ENCODE measurements at places on chromosomes 6 and 20.
A peak's percentile ranks its signal among the peaks of the same experiment; 100 is the strongest.

DNA sequence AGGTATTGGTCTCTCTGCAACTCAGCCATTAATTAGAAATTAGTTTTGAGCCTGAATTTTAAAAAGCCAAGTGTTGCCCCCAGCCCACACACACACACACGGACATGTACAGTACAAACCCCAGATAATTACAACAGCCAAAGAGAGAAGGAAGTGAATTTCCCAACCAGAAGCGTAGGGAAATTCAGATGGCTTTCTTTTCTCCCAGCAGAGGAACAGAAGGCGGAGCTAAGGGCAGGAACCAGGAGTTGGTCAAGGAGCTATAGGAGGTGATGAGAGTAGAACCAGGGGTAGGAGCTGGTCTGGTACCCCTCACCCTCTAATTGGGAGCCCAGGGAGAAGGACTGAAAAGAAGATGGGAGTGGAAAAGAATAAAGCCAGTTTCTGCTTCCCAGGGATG lies 3.9 kb upstream of the ZBTB9 start:
- no peak for DNase-seq

DNA sequence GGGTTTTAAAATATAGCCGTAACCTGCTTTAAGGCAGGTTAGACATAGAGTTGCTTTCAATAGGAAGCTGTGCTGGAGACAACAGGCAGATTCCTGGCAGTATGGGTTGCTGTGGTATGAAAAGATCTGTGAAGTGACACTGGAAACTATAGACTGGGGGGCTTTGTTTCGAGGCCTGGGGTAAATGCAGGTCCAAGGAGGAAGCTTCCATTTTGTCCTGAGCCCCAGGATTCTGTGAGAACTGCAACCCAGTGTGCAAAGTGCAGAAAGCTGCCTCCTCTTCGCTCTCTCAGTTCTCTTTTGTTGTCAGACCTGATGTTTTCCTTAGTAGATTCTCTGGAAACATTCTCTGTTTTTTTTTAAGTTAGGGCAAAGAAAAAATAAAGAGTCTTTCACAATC lies 86.9 kb downstream of the LYRM4 start:
- no peak for DNase-seq

DNA sequence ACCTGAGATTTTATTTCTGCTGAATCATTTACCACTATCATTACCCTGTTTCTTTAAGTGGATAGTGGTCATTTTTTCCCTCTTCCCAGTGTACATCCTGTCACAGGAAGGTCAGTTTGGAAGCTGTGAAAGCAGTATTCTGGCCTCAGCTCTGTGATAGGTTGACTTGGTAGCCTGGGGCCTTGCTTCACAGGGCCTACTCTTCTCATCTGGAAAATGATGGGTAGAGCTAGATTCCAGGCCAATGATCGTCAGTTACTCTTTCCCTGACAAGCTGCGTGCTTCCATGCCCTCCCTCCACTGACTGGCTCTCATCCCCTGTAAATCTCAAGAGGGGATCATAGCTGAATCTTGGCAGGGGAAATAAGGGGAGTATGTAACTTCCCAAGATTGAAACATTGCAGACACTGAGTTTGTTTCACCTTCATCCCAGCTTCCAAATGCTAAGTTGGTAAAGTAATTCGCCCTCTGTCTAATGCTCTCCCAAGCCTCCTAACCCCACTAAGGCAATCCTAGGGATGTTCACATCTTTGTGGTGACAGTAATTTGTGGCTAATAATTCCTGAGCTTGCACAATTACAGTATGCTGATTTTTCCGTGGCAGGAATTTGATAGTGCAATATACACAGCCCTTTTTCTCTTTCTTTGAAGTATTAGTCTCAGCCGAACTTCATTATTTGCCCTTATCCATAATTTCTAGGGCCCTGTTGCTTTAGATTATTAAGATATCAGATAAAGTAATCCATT lies 51.2 kb downstream of the VAPB start:
- no peak for DNase-seq

DNA sequence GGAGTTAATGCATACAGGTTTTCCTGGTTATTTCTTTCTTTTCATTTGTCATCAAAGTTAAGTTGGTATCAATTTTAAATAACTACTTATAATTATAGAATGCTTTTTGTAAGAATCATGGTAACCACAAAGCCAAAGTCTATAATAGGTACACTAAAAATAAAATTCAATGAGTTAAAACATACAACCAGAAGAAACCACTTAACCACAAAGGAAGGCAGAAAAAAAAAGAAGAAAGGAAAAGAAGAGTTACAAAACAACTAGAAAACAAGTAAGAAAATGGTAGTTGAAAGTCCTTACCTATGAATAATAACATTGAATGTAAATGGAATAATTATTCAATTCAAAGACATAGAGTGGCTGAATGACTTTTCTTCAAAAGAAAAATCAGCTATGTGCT lies 45.6 kb downstream of the THBS2 start:
- no peak for DNase-seq

GRCh38 chr6:100228834-100229441 lies 234.9 kb upstream of the MCHR2 start:
- peak; percentile 60 for DNase-seq

DNA sequence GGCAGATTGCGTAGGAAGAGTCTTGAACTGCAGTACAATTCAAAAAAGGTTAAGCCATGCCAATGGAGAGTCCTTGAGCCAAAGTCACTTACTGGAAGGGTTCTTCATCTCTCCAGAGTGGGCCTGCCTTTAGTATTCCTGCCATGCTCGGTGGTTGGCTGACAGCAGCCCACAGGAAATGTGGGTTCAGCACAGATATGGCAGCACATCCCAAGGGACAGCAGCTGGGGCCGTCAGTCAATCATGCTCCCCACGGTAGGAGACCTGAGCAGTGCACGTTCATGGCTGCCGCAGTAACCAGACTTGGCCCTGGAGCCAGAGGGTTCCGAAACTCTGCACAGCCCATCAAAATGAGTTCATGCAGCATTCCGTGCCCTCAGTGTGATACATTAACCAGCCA lies 63.6 kb upstream of the SIRPA start:
- DNase-seq, result no peak

All from stimulated activated CD4-positive, alpha-beta T cell treated with anti-CD3 and anti-CD28 coated beads, Interleukin-15, amount 100 ng/mL, for 24 hours (primary cell).